ENCODE measurements at places on chromosomes 11 and 22. TPM values are rescaled to one million over a fixed set of nuclear protein-coding genes. Genes with fewer than 3 reads are reported as not detected.

GRCh38 chr11:94563176-94563847, 3.9 kb upstream of the PIWIL4 start:
- DNase-seq: no peak

Gene HSPB2
- total RNA-seq: 24.8 TPM

DNA sequence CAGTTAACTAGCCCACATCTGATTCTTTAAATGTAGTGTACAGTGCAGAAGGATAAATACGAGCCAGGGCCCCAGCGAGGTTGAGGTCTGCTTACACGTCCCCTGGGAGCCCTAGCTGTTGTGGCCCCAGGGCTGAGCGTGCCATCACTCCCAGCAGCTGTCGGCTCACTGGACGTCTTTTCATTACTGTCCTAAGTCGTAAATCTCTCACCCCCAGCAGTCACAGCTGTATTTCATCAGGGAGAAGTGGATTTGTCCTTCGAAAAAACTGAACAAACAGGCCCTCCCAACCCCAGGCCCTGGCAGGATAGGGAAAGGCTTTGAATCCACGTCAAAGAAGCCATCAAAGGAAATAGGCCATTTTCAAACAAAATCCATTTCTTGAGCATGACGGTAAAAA, 110.4 kb upstream of the CSNK2A3 start:
- no peak for DNase-seq

- no peak for DNase-seq
Observed at GRCh38 chr11:14059491-14059890, 97.0 kb downstream of the SPON1 start.

DNA sequence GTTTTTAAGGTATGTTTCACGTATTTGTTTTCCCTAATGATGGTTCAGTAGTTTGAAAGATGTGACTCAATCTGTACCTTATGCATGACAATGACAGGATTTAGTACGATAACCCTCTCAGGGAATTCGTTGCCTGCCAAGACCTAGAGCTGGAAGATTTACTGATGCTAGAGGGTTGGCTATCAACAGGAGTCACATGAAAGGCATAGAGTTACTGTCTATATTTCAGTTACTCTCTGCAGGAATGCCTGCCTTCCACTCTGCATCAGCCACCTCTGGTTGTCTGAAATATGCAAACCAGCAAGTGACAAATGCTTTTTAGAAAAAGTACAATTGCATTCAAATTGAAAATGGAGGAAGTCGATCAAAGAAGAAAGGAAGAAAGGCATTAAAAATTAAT, 276.3 kb upstream of the RAG2 start:
- DNase-seq: no peak

Gene FAM83F
- total RNA-seq: 0.84 TPM

DNA sequence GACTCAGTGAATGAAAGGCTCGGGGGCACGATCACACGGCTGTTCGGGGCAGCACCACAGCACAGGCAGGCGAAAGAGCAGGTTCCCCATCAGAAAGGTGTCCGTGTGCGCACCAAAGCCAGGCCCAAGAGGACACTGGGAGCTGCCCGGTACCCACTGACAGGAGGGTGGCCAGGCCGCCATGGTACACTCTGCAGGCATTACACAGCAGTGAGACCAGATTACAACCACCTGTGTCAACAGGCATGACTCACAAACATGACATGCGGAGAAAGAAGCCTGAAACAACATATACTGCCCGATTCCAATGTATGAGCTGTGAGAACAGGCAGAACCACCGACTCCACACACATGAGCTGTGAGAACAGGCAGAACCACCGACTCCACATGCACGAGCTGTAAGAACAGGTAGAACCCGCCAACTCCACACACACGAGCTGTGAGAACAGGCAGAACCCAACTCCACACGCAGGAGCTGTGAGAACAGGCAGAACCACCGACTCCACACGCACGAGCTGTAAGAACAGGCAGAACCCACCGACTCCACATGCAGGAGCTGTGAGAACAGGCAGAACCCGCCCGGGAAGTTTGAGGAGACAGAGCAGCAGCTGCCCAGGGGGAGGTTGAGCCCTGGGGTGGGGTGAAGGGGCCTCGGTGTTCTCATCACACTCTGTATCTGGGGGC, 32.6 kb downstream of the KIAA0930 start:
- peak; percentile 40 for DNase-seq

DNA sequence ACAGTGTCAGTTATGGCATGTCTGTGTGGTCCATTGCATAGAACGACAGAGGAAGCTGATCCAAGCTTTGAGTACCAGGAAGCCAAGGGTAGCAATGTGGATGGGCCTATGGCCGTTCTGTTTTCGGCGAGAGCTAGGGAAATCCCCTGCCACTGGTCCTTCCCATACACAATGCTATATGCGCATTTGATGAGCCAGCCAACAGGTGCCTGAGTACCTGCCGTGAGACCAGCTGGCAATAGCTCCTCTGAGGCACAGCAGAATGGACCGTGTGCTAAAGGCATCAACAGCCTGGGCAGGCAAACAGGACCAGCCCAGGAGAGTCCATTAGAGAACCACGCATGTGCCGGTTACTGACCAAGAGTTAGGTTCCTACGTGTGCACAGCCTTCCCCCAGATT, 753.0 kb downstream of the NTM start:
- DNase-seq: no peak

Gene MICAL2
- 315 TPM for total RNA-seq

- DNase-seq: no peak
Observed at GRCh38 chr11:116339306-116340098, 433.3 kb downstream of the BUD13 start.

Gene MDK
- 11.8 TPM for total RNA-seq

- DNase-seq: no peak
Observed at GRCh38 chr11:114285599-114285998, 10.6 kb upstream of the NNMT start.

DNA sequence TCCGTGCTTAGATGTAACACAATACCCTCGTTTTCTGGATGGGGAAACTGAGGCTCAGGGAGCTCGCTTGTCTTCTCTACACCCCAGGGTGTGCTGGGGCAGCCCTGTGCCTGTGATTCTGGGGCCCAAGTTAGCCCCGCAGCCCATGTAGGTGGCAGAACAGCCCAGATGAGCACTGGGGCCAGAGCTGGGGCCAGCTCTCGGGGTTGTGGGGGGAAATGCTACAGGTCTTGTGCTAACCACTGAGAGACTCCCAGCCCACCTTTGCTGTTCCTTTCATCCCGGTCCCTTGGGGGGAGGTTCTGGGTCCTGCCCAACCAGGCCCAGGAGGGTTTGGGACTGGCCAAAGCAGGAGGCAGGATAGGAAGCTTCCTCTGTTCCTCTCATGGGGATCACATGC, 13.5 kb downstream of the MYEOV start:
- no peak for DNase-seq

Gene KRTAP5-2
- not detected for total RNA-seq

- no peak for DNase-seq
Observed at GRCh38 chr11:100066399-100066798, 620.7 kb upstream of the ARHGAP42 start.

Gene GPHA2
- not detected for total RNA-seq

DNA sequence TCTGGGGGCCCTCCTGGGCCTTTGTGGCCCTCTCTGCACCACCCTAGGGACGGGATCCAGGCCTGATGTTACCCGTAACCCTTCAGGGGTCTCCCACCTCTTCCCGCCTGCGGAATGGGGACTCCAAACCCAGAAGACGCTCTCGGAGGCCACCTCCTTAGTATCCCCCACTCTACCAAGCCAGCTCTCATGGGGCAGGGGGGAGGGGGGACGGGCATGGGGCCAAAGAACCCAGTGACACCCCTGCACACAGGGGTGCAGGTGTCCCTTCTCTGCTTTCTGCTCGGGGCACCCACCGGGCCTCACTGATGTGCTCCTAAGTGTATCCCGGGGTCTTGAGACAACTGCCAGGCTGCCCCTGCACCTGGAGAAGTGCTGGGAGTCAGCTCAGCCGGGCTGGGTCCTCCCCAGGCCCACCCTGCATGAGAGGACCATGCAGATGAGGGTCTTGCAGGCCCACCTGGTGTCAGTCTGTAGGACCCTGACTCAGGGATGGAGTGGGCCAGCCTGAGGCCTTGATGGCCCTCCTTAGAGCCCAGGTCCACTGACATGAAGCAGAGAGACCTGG, 176.9 kb downstream of the IGLL1 start:
- no peak for DNase-seq

- DNase-seq: peak; percentile 86
Observed at GRCh38 chr11:86627776-86628455, 44.5 kb downstream of the ME3 start.

DNA sequence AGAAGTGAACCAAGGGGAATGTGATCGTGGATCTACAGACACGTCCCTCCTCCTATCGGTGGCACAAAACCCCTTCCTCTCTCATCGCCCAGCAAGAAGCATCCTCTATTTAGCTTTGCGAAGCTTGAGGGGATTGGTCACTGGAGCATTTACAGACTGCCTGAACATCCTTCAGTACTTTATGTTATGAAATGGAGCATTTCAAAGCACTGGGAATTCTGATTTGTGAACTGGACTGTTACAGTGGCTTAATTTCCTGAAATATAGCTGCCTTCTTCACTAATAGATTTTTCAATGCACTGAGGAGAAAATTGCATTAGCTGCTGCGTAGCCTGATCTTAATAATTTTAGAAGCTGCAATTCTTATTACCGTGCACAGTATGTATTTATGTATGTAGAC, 344.5 kb downstream of the LARGE1 start:
- no peak for DNase-seq
